ENCODE measurements at places on chromosomes 4 and X.

DNA sequence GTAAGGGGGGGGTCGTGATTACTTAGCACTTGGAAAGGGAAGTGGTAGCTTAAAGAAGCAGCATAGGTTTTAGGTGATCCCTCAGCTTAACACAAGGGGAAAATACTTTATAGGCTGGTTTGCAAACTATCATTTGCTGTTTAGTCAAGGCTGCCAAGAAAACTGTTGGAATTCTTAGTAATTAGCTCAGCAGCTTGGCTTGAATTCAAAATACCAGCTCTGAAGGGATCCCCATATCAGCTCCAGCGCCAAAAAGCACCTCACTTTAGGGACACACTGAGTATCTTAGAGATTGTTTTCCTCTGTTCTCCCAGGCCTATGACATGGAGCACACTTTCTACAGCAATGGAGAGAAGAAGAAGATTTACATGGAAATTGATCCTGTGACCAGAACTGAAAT is 8.8 kb downstream of the TNMD start:
- no peak for DNase-seq

DNA sequence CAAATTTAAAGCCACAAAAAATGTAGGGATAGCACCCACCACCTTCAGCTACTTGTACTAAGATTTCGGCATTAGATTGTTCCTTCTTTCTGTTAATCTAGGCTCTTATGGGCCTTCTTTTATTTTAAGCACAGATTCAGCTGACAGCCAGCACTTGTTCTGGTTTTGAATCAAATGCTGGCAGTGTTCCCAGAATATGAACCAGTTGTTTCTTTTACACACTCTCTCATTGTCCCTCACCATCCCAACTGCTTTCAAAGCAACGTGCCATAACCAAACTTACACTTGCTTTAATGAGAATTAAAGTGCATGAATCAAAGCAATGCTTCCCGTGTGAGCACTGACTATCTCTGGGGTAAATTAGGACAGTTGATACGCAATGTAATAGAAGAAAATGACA is 744.5 kb upstream of the FAM241A start:
- no peak for DNase-seq

- peak; percentile 48 for DNase-seq
Measured at GRCh38 chr4:82138374-82138773, 235.4 kb downstream of the HNRNPD start.

DNA sequence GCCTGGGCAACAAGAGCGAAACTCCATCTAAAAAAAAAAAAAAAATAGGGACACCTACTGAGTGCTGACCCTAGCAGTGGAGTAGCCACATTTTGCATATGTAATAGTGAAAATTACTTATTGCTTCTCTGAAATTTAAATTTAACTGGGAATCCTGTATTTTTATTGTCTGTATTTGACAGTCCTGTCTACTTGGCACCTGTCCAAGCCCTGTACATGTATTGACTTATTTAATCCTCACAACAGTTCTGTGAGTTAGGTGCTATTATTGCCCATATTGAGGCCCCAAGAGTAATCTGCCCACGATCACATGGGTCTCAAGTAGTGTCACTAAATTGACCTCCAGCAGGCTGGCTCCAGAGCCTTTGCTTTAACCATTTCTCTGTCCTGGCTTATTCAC is 81.6 kb downstream of the WDR19 start:
- no peak for DNase-seq

DNA sequence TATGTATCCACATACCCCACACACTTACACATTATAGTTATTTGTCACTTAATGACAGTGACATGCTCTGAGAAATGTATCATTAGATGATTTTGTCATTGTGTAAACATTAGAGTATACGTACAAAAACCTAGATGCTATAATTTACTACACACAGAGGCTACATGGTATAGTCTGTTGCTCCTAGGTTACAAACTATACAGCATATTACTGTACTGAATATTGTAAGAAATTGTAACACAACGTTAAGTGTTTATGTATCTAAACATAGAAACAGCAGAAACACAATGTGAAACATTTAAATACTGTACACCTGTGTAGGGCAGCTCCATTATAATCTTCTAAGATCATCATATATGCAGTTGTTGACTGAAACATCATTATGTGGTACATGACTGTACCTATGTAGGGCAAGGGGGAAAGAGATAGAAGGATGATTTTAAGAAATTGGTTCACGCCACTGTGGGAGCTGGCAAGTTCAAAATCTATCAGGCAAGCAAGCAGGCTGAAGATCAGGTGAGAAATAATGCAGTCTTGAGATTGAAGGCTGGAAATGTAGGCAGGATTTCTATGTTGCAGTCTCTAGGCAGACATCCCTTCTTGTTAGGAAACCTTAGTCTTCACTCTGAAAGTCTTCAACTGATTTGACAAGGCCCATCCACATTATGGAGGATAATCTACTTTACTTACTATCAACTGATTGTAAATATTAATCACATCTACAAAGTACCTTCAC is 78.0 kb upstream of the CPEB2 start:
- no peak for DNase-seq

DNA sequence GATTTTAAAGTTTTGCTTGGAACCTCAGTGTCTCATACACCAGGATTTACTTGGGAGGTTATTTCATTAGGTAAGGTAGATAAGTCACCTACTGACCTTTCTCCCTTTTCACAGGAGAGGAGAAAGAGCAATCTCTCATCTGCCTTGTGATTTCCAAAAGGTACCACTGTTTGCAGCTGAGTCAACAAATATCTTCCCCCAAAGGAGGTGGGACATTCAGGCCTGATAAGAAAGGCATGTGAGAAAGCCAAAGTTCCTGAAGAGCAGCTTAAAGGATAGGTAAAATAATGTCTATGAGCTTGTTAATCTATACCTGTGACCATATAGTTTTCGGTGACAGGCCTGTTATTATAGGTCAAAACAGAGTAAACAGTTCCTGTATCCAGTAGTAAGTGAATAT is 45.0 kb downstream of the FAM47B start:
- DNase-seq = no peak

DNA sequence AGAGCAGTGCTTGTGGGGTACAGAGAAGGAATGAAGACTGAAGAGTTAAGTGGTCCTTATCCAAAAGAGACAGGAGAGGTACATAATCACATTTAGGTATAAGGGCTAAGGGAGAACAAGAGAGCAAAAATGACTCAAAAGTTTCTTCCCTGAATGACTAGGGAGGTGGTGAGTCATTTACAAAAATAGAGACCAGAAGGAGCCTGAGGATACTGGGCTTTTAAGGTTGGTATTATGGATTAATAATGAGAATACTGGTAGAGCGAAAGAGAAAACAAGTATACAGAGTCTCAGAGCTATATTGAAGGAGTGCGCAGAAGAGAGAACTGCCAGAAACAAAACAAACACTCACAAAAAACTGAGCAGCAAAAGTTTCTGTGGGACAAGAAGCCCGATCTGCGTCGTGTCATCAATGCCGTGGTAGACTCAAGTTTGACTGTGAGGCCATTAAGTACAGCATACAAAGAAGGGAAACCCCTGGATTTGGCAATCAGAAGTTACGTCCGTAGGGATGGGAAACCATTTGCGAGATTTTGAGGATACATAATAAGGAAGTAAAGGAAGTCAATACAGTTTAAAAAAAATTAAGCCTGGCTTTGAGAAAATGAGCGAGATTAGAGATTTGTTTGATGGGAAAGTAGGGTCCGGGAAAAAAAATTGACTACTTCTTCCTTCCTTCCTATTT is 129.1 kb upstream of the STIM2 start:
- no peak for DNase-seq

- no peak for DNase-seq
Measured at GRCh38 chr4:14856934-14857235, 145.4 kb upstream of the CPEB2 start.
